ENCODE measurements at places on chromosomes 5 and 9.

DNA sequence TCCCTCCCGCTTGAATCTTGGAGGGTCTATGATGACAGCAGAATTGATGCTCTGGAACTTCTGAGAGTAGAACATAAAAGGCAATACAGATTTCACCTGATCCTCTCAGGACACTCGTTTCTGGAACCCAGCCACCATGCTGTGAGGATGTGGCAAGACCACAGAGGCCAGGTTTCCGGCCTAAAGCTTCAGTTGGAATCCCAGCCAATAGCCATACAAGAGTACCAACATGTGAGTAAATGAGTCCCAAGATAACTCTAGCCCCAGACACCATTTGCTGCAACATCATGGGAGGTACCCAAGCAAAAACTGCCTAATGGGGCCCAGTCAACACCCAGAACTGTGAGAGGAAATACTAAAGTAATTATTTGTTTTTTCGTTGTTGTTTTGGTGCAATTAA, 65.7 kb upstream of the MARCHF11 start:
- no peak for DNase-seq

GRCh38 chr9:123687246-123687751, 242.6 kb downstream of the DENND1A start:
- no peak for DNase-seq

DNA sequence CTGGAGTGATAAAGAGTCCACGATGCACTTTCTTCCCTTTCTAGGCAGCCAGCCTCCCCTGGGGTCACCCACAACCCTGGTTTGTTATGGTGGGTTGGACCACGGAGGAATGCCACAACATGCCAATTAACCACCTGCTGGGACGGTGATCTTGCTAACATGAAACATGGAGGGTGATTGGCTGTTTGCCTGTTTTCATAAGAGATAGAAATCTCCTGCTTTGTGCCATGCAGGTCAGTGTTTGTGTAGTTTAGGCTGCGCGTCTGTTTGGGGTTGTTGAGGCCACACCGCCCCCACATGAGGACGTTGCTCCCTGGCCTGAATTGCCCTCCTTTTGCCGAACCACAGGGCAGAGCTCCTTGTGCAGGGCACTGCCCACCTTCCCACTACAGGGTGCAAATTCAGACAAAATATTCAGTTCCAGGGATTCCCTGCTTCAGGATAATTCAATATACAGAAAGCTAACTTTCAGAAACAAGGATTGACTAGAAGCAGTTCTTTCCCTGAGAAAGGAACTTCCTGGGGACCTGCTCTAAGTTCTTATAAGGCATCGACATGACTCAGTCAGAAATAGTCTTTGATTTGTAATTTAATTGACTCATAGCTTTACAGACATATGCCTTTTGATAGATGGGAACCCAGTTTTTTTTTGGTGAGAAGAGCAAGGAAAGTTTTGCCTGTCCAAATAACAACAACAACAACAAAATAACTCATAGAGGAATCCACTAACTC, 427.6 kb downstream of the GADD45G start:
- DNase-seq: no peak

DNA sequence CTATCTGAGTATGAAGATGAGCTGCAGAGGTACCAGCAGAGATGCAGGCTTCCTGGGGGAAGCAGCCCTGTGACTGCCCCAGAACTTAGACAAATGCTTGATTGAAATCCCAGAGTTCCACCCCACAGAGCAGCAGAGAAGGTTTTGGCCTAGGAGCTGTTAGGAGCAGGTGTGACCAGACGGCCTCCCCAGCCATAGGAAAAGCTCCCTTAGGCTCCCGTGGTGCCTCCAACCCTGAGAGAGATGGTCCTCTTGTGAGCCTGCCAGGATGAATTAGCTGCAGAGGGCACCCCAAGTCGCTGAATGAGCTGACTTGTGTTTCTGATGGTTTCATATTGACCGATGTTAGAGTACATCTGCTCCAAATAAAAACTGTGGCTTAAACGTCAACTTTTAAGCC, 22.1 kb downstream of the NTRK2 start:
- no peak for DNase-seq

DNA sequence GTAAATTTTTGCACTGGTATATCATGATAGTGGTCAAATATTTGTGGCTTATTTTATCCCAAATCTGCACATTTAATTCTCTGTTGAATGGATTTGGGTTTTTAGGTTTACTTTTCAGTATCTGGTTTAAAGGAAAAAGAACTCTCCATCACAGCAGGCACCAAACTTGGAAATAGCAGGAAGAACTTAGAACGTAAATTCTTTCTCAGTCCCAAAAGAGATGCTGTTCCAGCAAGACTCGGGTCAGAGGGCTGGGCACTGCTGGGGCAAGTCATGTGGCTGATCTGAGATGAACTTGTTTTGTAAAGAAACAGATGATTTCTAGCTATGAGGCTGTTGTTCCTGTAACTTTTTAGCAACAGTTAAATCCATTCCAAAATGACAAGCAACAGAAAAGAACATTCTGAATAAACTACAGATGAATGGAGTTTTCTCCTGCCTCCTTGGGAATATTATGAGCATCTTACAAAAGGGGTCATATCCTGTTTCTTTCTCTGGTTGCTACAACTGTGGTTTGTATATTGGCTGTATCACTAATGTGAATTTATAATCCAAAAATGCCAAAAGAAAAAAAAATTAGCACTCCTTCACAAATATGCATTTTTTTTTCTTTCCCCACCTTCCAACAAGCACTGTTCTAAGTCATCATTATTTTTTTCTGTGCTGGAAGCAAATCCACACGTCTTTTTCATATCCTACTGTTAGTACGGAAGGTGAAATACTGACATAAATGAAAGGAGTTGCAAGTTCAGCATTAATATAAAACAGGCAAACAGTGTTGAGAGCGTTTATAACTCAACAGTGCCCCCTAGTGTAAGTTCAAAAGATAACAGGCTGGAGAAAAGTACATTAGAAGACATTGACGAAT, 31.1 kb downstream of the OR2K2 start:
- DNase-seq: no peak

DNA sequence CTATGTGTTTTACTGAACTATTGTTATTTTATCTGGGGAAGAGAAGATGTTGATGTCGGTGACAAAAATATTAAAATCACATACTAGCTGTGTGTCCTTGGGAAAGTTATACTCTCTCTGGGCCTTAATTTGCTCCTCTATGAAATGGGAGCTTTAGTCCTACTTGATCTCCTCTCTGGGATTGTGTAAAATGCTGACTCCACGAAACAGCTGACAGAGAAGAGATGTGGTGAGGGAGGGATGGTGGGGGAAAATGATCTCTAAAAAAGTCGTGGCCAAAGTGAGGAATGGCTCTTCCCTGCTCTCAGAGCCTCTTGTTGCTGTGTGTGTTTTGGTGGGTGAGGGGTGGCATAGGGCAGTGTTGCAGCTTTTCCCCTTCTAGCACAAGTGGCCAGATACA, 173.7 kb downstream of the MELK start:
- no peak for DNase-seq

DNA sequence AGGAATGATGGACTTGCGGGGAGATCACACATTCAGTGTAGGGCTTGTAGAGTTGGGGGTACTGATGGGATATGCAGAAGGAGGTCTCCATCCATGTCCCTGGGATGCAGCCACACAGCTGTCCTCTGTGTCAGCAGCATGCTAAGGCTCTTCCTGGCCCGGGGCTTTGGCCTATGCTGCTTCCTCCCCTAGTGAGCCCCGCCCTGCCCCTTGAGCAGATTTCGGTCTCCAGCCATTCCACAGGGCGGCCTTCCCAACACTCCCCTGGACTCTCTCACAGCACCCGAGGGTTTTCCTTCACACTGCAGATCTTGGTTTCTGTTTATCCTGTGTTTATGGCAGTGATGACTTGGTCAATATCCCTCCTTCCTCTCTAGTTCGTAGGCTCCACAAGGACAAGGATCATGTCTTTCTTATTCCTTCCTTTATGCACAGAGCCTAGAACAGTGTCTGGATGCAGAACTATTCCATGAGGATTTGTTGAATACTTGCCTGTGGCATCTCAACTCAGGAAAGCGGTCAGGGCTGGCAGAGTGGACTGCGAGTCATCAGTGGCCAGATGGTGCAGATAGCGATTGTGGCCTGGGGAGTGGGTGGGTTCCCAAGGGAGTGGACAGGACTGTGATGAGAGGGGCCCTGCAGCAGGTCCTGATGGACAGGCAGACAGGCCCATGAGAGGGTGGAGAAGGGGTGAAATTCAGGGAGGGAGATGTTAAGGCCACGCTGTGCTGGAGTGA, 114.2 kb downstream of the RGS3 start:
- DNase-seq: no peak

Data from endodermal cell (in vitro differentiated cells).